ENCODE measurements at places on chromosomes 2 and 18.

DNA sequence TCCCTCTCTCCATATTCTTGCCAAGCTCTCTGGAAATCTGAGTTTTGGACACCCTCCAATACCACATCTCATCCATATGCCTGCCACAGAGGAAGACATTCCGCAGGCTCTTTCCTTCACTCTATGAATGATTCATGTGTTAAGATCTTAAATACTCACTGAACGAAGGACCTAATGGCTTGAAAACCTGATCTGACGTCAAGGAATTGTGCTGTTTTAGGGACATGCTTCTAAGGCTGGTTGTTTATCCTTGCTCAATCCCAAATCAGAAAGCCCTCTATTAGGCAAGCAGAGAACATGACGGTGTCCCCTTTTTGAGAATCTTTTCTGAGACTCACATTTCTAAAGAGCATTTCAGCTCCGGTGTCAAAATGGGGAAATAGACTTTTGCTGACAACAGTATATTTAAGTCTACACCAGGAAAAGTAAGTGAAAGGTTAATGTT is 83.7 kb upstream of the GALNT5 start:
- DNase-seq, result peak; percentile 97

GRCh38 chr2:179130560-179130959 is 80.6 kb upstream of the CCDC141 start:
- no peak for DNase-seq

DNA sequence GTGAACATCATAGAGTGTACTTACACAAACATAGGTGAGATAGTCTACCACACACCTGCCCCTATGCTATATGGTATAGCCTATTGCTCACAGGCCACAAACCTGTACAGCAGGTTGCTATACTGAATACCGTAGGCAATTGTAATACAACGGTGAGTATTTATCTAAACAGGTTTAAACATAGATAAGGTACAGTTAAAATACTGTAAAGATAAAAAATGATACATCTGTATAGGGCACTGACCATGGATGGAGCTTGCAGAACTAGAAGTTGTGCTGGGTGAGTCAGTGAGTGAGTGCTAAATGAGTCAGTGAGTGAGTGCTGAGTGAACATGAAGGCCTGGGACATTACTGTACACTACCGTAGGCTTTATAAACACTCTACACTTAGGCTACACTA is 267.0 kb upstream of the HS6ST1 start:
- peak; percentile 22 for DNase-seq

DNA sequence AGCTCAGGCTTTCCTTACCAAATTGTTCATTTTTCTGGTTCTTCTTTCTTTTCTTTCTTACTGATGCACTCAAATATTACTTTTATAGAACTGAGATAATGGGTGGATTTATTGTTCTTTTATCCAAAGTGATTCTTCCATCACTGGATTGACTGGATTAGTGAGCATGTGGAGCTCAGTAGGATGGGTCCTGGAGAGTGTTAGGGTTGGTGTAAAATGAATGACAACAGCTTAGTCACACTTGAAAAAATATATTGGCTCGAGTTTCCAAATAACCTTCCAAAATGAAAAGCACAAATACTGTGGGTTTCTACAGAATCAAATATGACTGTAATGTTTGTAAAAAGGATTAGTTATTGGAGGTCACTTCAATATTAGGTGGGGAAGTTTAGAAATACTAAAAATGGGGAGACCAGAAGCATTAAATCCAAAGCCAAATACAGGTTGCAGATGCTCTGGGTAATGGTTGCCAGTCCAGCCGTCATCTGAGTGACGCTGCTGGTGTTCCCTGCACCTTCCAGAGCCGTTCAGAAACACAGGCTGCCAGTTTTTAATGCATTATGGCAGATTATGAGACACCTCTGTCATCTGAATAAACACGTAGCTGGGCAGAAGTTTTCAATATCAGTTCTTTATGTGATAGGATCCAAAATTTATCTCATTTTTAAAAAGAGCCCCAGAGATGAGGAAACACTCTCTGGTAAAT is 294.8 kb upstream of the NRP2 start:
- no peak for DNase-seq

- DNase-seq, result no peak
Observed at GRCh38 chr2:20632446-20632990, 18.4 kb downstream of the HS1BP3 start.

DNA sequence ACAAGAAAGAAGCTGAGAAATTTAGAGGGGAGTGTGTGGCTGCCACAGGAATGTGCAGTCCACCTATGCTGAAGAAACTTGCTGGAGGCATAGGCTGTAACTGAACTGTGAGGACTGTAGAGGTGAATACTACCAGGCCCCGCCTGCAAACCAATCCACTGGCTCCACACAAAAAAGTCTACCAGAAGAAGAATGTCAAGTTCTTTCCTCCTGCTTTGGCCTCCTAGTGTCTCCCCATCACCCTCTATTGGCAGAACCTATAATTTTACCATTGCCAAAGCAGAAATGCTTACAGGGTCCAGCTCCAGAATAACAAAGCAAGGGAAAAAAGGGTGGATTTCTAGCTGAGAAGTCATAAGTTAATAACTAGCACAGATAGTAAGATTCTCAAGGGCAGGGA is 5.9 kb upstream of the ATP5MC3 start:
- no peak for DNase-seq

GRCh38 chr2:120769076-120769786 is 33.6 kb downstream of the GLI2 start:
- no peak for DNase-seq

GRCh38 chr18:65792456-65793074 is 41.8 kb downstream of the CDH7 start:
- DNase-seq, result no peak

- no peak for DNase-seq
Observed at GRCh38 chr2:150350500-150350899, 137.0 kb downstream of the RND3 start.

DNA sequence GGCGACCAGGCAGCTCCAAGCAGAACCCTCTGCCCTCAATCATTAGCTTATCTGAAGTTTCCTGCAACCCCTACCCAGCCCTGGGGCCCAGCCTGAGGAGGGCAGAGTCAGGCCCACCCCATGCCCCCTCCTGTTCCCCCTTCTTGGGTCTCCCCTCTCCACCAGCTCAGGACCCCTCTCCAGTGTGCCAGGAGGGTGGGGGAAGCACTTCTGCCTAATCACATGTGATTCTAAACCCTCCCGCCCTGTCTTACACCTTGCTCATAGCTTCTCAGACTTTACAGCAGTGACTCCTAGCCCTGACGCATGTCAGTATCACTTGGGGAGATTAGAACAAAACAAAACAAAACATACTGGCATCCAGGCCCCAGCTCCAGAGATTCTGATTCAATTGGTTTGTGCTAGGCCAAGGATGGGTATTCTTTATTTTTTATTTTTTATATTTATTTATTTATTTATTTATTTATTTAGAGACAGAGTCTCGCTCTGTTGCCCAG is 42.5 kb upstream of the ASAP2 start:
- no peak for DNase-seq

GRCh38 chr2:37892436-37893114 is 32.5 kb upstream of the RMDN2 start:
- DNase-seq, result no peak

GRCh38 chr2:1209246-1209645 is 204.0 kb upstream of the TPO start:
- no peak for DNase-seq

- DNase-seq, result no peak
Observed at GRCh38 chr2:127373362-127374083, 14.3 kb downstream of the MAP3K2 start.

DNA sequence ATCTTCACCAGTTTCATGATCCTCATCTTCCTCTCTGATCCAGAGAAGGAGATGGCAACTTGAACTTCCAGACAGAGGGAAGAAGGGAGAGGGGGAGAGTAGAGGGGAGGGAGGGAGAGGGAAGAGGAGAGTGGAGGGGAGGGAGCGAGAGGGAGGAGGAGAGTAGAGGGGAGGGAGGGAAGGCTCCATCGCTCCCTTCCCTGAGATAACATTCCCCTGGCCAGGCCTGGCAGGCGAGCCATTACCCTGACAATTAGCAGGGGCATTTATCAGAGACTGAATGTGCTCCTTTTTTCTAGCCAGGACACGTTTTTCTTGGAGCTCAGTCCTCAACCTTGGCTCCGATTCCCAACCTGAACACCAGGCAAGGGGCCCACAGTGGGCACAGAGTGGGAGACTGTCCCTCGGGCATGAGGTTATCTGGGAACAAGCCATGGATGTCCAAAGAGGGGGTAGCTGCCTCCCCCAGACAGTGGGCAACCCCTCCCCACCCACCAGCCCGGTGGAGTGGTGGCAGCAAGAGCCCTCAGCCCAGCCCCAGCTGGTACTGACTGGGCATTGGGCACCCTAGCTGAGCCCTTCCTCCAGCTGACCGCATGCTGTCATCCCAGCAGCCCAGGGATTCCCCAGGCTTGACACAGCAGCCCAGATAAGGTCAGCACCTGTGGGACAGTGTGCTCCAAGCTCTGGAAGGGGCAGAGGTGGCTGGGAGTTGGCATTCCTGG is 81.8 kb downstream of the TNS1 start:
- no peak for DNase-seq

GRCh38 chr2:159106109-159106508 is 137.7 kb downstream of the TANC1 start:
- no peak for DNase-seq

- peak; percentile 68 for DNase-seq
Observed at GRCh38 chr2:239225871-239226561, 174.8 kb downstream of the HDAC4 start.

DNA sequence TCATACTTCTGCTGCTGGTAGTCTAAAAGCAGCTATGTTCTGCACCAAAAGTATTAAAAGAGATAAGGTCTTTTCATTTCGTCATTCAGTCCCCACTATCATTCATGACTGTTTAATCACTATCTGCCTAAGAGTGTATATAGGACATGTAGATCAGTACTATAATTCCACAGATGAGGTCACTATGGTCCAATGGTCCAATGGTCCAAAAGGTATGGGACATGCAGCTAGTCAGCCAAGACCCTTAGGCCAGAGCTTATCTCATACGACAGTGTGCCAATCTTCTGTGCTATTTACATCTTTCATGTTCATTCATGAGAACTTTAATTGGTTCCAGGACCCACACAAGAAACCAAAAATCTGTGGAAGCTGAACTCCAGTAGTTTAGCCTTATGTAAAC is 42.6 kb upstream of the SDC1 start:
- DNase-seq, result no peak
